ENCODE measurements at places on chromosomes 1 and 21.

GRCh38 chr1:12142141-12142823, 24.5 kb upstream of the TNFRSF1B start:
- no peak for DNase-seq

- peak; percentile 73 for DNase-seq
Observed at GRCh38 chr1:1355416-1355815, 2.9 kb downstream of the MXRA8 start.

DNA sequence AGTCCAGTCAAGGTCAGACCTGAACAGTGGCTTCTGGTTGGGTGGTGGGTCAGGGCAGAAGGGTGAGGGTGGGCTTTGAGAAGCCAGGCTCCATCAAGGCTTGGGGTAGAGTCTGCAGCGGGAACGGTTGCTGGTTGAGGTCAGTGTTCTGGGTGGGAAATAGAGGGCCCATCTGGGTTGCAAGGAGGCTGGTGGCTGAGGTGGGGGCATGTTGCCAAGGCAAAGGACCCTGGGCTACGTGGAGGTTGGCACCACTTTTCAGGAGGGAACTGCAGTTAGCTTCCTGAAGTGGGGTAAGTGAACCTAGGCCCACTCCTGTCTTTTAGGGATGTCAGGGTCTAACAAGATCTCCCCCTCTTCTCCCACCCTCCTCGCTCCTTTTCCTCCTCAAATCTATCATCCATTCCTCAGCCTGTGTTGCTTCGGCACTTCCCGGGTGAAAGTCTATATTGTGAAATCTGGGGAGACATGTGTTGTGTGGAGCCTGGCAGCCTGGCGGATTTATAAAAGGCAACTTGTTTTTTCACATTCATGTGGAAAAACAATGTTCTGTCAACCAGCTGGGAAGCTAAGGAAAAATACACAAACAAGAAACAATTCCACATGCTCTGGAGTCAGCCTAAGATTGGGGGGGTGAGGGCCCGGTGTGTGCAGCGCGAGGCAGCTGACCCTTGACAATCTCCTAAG, 1.5 kb downstream of the IL22RA1 start:
- no peak for DNase-seq

DNA sequence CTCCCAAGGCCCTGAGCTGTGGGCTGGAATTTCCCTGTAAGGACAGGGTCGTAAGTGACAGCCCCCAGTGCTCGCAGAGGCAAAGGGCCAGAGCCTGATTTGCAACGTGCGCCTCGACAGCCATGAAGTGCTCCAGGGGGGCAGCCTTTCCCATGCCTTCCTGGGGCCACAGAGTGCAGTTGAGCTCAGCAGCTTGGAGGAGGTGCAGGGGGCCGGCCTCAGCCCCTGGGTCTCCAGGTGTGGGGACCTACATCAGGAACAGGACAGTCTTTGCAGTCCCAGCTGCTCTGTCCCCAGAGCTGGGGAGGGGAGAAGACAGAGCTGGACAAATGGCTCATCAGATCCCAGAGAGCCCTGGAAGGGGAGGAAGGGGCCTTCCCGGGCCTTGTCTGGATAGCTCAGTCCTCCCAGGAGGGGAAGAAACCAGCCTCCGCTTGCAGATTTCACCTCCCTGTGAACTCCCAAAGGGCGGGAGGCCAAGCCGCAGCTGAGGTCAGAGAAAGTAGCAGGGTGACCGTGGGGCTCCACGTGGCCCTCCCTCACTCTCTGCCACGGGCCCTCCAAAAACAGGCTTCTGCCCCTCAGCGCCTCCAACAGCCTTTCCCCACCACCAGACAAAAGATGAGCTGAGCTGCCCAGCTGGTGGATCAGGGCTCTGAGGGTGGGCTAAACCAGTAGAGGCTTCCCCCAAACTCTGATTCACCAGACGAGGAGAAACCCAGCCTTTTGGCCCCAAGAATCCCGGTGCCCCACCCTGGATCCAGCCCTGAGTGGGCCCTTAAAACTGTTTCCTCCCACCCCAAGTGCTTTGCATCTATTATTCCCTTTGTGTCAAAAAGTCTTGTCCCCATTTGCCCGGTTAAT, 76.5 kb downstream of the DHRS3 start:
- no peak for DNase-seq

DNA sequence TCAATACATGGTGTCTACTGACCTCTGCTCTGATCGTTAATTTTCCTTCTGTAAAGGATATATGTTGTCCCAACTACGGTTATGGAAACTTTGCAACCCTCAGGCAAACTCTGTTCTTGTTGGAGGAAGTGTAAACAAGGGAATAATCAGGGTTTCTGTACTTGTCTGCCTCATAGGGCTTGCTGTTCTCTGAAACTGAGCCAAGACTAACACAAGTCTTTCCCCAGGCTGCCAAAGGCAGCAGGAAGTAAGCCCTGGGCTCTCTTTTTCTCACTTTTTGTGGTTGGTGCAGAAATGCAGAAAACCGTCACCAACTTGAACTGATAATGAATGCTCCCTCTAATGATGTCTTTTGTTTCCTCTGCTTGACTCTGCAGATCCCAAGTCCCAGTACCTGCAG, 7.6 kb downstream of the CYP4X1 start:
- DNase-seq, result no peak

- DNase-seq, result no peak
Observed at GRCh38 chr1:61898658-61899057, 156.4 kb downstream of the PATJ start.

DNA sequence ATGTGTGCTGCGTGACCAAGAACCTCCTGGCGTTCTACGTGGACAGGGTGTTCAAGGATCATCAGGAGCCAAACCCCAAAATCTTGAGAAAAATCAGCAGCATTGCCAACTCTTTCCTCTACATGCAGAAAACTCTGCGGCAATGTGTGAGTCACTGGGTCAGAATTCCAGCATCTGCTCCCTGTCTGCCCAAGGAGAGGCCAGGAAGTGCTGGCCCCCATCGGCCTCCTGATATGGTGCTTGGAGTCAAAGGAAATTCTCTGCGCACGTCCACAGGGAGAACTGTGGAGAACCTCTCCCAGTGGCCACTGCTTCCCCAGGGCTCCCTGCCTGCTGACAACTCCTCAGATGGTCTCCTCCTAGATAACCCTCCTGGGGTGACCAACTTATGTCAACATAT, 25.6 kb upstream of the IL20 start:
- DNase-seq, result no peak

- DNase-seq, result no peak
Observed at GRCh38 chr1:220952961-220953643, 73.9 kb downstream of the HLX start.

DNA sequence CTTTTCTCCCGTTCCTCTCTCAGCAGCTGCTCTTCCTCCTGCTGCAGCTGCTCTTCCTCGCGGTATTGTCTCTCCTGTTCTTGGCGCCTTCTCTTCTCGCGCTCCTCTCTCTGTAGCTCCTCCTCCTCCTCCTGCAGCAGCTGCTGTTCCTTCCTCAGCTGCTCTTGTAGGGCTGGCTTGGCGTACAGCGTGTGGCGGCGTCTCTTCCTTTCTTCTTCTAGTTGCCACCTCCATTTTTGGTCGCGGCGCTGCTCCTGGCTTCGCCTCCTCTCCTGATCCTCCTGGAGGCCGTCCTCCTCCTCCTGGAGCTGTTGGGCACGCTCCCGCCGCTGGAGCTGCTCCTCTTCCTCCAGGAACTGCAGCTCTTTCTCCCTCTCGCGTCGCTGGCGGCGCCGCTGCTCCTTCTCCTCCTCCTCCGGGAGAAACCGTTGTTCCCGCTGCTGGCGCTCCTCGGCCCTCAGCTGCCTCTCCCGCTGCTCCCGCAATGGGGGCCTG, 4.8 kb downstream of the TCHH start:
- peak; percentile 70 for DNase-seq

GRCh38 chr1:3389093-3389833, 65.2 kb upstream of the ARHGEF16 start:
- peak; percentile 57 for DNase-seq

- DNase-seq, result no peak
Observed at GRCh38 chr1:15786581-15786980, 20.9 kb downstream of the UQCRHL start.

DNA sequence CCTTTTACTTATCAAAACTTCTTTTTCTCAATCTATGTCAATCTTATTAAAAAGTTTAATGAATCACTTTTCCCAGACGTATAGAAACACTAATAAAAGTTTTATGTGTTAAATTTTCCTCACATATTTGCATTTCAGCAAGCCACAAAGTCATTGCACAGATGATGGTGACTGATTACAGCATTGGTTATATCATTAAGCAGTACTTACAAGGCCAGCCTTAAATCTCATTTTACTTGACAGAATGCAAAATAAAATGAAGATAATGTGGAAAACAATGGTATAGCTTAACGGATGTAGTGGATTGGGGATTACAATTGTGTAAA, 39.5 kb downstream of the TMEM200B start:
- no peak for DNase-seq

DNA sequence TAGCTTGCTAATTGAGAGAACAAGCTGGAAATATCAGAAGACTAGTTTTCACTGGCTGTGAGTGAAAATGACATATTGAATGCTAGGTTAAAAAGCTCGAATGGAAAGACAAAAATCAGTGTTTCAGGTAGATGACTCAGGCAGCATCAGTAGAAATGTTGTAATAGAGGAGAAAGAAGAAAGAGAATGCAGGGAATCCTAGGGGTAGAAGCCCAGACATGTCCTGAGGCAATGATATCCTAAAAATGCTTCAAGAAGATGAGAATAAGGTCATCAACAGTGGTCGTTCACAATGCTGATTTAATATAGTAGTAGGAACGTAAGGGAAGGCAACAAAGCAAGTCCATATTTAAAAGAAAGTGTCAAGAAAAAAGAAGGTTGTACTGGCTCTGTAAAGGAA, 96.7 kb upstream of the HP1BP3 start:
- no peak for DNase-seq

DNA sequence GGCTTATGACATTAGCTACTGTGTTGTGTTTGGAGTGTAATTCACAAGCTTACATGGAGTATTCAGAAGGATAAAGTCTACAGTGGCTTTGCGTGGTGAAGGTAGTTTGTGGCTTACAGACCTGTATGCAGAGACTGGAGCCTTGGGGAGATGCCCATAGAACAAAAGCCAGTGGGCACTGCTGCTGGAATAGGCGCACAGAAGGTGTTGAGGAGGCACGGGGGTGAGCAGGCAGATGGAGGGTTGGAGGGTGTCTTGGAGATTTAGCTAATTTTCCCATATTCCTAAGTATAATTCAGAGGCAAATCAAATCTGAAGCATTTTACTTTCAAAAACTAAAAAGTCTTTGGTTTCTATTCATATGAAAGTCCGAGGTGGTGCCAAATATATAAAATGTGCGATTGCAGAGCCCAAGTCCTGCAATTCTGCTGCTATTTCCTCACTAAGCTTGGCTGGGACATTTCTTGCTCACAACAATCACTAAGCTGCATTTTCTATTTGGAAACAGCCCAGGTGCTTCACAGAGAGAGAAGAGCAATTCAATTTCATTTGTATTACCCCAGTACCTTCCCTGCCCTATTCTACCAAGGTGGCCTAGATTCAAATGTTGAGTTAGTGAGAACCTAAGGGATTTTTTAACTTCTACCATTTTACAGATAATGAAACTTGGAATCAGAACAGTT, 48.5 kb downstream of the FH start:
- DNase-seq, result no peak

- no peak for DNase-seq
Observed at GRCh38 chr1:166874464-166874863, 1.6 kb downstream of the TADA1 start.

- DNase-seq, result no peak
Observed at GRCh38 chr1:79117376-79117775, 110.8 kb upstream of the ADGRL4 start.

DNA sequence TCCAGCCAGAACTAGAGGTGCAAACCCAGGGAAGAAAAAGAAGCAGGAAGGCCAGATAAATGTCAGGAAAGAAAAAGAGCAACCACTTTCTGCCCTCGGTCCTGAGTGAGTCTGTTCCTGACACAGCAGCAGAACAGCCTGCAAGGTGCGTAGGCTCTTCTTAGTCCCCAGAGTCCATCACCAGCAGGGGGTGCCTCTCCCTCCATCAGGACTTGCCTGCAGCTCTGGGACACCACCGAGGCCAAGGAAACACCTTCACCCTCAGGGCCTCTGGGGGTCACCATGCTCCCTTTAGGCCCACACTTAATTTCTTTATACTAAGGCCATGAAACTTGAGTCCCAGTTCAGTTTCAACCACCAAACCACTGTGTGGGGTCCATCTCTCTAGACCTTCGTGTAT, 43.7 kb upstream of the NFASC start:
- no peak for DNase-seq

Measured in Right ventricle myocardium inferior (tissue), 1 donor.